WERI-Rb-1 (cell line): ENCODE measurements at places on chromosomes 2 and 18.
A peak's percentile ranks its signal among the peaks of the same experiment; 100 is the strongest.

GRCh38 chr18:42734520-42734919 lies 381.0 kb downstream of the RIT2 start:
- no peak for DNase-seq

GRCh38 chr18:69399253-69399652 lies 1.4 kb upstream of the DOK6 start:
- DNase-seq, result no peak

- DNase-seq, result peak; percentile 99
These were observed at the start of gene ALK for GRCh38 chr2:29921560-29921915. TSS of gene ALK (minus strand) at chr2:29921586. CDS start at chr2:29920659, 927 bp downstream.

- no peak for DNase-seq
These were observed 128.5 kb downstream of the CALCRL start for GRCh38 chr2:187319441-187320108.
